Myometrial cell (primary cell): ENCODE measurements at places on chromosomes 11 and 22. TPM values are rescaled to one million over a fixed set of nuclear protein-coding genes. Genes with fewer than 3 reads are reported as not detected.

KLHL35 gene
- total RNA-seq: 0.29 and 1.8 TPM in 2 replicates

LRP4 gene
- total RNA-seq: 0.53 and 1.4 TPM in 2 replicates

OR51B5 gene
- total RNA-seq: not detected in 2 replicates

DDIAS gene
- total RNA-seq: 3.5 and 10.4 TPM in 2 replicates

TRPM5 gene
- not detected in 2 replicates for total RNA-seq
